ENCODE measurements at places on chromosomes 5 and 9.

- no peak for DNase-seq
These were observed 25.5 kb downstream of the INSYN2B start for GRCh38 chr5:169954786-169955185.

DNA sequence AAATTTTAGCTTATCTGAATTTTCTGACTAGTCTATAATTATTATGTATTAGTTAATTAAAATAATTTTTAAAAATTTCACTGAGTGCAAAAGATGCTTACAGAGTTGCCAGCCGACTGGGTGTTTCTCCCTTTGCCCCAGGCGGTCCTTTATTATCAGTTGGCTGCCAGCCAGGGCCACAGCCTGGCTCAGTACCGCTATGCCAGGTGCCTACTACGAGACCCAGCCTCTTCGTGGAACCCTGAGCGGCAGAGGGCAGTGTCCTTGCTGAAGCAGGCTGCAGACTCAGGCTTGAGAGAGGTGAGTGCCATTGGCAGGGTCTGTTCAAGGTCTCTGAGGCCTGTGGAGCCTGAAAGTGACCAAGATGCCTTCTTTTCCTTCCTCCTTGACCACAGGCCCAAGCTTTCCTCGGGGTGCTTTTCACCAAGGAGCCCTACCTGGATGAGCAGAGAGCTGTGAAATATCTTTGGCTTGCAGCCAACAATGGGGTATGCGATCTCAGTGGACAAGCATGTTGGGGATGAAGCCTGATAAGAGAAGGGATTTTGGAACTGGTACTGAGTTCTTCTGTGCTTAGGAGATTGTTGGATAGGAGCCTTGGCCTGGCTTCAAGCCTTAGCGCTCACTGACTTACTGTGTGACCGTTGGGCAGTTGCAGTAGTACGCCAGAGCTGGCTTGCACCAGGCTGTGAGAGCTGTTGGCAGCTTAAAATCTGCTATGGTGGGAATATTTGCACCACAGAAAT, 10.6 kb downstream of the DELE1 start:
- DNase-seq = no peak

- no peak for DNase-seq
These were observed 35.5 kb downstream of the PALM2AKAP2 start for GRCh38 chr9:109815366-109815947.

DNA sequence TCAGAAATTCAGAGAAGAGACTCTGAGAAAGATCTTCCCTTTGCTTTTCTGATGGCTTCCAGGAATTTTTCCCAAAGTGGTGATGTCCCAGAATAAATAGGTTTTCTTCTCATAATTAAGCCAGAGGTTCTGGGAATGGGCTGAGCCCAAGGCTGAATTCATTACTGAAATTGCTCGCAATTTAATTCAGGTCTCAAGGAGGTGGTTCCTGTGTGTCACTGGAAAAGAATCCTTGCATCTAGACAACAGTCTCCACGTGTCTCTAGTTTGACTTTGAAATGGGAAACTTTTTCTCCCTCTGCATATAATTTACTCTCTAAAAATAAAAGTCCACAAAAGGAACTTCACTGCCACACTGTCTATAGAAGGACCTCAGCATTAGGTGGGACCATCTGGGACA, 27.8 kb upstream of the STX17 start:
- DNase-seq = no peak

- no peak for DNase-seq
These were observed 174.6 kb downstream of the ADAMTS6 start for GRCh38 chr5:65307088-65307487.

GRCh38 chr9:27117489-27118135, 8.6 kb downstream of the TEK start:
- no peak for DNase-seq

- no peak for DNase-seq
These were observed 39.6 kb upstream of the TEX48 start for GRCh38 chr9:114721491-114722079.

- DNase-seq = no peak
These were observed 40.6 kb upstream of the MAP1B start for GRCh38 chr5:72066705-72067107.

DNA sequence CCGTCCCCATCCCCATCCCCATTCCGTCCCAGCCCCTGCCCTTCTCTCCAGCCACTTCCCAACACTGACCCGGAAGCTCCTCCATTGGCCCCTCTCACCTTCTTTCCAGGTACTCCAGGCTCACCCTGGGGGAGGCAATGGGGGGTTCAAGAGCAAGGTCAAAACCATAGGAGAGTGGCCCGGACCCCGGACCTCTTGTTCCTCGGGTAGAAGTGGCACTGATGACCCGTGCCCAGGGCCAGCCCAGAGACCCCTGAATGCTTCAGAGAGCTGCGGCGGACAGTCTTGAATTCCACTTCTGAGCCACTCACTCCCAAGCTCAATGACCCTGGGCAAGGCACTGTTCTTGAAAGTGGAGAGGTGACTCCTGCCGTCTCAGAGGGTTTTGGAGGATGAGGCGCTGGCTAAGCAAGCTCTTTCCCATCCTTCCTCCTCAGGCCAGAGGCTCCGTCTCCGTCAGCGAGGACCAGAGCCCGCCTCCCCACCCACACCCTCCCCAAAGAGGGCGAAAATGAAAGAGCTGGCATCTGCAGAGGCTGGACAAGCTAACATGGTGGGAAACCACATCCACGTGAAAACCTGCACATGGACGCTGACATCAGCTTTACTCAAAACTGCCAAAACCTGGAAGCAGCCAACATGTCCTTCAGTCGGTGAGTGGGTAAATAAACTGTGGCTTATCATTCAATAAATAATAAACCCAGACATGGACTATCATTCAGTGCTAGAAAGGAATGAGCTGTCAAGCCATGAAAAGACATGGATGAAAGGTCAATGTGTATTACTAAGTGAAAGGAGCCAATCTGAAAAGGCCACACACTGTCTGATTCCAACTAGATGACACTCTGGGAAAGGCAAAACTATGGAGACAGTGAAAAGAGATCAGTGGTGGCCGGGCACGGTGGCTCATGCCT, 27.3 kb upstream of the PHYKPL start:
- no peak for DNase-seq
